Nucleus accumbens (tissue), 56 donors: ENCODE measurements at places on chromosomes 1 and 21.

DNA sequence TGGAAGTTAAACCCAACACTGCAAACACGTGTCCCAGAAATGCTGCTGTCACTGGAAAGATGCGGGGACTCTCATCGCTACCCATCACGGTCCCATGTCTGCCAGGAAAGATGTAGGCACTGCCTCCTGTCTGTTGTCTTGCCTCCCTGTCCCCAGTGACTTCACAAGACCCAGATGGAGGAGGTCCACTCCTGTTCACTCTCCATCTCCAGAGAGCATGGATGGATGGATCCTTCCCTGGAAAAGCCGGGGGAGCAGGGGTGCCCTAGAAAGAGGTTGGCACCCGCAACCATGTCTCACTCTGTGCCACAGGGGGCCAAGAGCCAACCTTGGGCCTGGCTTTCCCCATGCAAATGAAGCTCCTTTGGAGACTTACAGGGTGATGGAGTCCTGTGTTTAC lies 135.5 kb downstream of the GLIS1 start:
- no peak for DNase-seq

GRCh38 chr1:65764052-65764451 lies 28.6 kb upstream of the PDE4B start:
- no peak for DNase-seq

GRCh38 chr1:96488777-96489176 lies 232.8 kb upstream of the PTBP2 start:
- no peak for DNase-seq

DNA sequence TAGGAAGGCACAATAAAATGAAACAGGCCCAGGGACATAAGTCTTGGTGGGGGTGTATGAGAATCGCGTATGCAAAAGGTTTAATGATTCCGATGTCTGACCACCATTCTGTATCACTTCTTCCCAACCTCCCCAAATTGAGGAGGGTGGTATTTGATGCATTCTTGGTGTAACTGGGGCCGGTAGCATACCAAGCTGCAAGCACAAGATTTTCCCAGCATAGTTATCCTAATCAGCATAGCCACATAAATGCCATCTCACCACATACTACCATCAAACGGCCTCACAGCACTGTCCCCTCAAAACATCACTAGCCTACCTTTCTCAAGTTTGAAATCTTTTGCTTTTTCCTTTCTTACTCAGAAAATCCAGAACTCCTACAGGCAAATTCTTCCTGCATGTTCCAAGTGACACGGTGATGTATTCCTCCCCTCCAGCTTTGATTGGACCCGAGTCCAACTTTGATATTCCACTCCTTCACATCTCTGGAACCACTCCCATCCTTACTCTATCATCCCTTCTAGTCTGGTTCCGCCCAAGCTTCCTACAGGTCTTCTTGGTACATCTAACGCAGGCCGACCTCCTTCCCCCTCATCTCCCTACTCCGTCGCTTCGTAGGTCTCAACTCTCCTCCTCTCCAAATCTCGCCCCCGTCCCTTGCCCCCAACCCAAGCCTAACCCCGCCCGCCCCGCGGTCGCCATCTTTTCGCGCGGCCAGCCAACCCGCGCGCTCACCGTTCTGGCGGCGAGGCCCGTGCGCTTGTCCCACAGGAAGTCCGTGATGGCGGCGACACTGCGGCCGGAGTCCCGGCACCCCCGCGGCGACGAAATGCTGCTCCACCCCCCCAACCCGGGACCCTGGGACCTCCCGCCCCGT lies 600 bp downstream of the CLK2 start:
- DNase-seq, result no peak

DNA sequence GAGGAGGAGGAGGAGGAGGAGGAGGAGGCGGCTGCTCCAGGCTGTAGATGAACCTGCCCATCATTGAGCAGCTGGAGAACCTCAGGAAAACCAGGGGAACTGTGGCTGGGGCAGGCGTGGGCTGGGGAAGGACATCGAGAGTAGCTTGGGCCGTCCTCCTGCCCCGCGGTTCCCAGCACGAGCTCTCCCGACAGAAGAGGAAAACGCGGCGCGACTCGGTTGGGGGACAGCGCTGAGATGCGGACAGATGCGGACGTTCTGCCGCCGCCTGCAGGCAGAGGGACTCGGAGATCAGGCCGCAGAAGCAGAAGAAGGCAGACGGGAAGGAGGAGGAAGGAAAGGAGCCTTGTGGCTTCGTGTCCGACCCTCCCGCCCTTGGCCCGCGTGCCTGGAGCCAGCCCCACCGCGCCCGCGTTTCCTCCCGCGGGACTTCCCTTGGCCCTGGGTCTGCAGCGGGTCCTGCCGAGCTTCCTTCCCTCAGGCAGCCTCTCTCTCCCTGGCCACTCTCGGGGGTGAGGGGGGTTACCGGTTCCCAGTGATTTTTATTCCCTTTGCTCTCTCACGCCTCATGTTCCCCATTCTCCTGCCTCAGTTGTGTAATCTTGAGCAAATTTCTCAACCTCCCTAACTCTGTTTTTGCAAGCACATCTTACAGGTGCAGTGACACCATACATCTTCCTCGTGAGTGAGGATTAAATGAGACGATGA lies 1.7 kb upstream of the TNFRSF9 start:
- DNase-seq, result peak; percentile 4

GRCh38 chr1:201229095-201229494 lies 38.5 kb downstream of the IGFN1 start:
- DNase-seq, result no peak

DNA sequence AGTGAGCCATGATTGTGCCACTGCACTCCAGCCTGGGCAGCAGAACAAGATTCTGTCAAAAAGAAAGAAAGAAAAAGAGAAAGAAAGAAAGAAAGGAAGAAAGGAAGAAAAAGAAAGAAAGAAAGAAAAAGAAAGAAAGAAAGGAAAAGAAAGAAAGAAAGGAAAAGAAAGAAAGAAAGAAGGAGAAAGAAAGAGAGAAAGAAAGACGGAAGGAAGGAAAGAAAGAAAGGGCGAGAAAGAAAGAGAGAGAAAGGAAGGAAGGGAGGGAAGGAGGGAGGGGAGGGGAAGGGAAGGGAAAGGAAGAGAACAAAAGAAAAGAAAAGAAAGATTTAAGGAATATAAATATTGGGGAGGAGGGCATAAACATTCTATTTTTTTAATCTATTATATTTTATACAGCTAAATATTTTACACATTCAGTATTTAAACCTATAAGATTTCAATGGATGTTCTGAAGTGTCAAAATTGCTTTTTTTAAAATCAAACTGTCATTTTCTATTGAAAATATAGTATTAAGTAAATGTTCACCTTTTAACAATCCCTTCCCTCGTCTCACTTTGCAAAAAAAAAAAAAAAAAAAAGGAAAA lies 6.8 kb upstream of the JAK1 start:
- no peak for DNase-seq

DNA sequence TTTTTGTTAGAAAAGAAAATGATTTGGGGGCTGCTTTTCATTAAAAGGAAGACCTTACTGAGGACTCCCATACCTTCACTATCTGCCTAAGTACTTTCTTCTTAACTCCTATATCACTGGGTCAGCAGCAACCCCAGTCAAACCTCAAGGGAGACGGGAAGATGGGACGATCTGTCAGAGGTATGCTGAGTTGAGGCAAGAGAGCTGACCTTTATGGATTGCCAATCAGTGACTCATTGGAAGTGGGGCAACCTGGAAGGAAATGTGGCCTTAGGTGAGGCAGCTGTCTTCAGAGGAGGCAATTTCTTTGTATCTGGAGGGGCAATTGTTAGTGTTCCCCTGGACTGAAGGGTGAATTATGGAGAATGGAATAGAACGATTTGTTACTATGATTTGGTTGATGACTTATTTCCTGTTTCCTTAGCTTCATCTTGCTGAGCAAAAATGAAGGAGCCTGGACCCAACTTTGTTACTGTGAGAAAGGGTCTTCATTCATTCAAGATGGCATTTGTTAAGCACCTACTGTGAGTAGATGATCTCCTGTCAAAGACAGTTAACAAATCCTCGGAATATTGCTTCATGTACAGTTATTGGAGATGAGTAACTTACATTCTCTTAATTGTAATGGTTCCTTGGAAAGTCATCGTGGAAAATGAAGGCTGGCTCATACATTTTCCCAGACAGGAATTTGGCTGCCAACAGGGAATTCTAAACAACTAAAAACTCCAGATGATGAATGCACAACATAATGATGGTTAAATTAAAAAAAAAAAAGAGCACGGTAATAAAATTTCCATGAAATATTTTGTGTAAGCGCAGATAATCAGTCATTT lies 134.7 kb upstream of the KCNJ15 start:
- DNase-seq, result no peak
